ENCODE measurements at places on chromosomes 1 and 21.

GRCh38 chr1:112937495-112937894 is 18.5 kb downstream of the SLC16A1 start:
- peak; percentile 24 for DNase-seq

DNA sequence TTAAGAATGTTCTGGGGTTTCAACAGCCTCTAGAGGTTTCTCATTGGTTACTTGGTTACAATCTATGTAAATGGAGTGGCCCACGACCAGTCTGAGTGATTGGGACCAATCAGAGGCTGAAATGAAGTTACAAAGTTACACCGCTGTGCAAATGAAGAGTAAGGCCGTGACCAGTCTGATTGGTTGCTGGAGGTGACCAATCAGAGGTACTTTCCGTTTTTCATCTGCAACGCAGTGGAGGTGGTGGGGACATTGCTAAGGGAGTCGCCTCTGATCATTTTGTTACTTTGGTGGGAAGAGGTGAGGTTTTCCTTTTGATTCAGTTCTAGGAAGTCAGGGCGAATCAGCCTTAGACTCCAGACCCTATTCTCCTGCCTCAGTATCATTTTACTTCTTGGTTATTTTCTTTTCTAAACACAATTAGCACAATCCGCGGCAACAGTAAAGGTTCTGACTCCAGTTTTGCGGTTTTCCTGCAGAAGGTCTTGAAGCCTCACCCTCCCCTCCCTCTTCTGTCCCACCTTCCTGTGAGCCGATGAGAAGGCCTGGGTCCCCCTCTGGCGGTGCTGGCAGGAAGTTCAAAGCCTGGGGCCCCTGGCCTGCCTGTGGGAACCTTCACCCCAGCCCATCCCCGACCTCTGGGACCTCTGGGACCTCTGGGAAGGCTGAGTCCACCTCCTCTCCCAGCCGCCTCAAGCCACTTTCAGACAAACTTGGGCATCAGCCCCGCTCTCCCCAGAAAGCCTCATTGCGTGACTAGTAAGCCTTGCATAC is 38.7 kb upstream of the TTC34 start:
- no peak for DNase-seq

- DNase-seq: no peak
Observed at GRCh38 chr1:179917601-179918429, 35.7 kb downstream of the TOR1AIP1 start.

DNA sequence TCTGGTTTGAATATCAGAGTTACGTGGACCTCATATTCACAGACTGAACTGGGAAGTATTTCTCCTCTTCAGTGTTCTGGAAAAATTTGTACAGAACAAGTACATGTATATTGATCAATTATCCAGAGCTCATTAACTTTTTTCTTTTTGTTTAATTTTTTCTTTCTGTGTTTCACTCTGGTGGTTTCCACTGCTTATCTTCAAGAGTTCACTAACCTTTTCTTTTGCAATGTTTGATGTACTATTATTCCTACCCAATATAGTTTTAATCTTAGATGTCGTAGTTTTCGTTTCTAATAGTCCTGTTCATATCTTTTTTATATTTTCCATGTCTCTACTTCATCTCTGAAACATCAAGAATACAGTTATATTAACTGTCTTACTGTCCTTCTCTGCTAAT is 46.5 kb downstream of the TUT4 start:
- no peak for DNase-seq

DNA sequence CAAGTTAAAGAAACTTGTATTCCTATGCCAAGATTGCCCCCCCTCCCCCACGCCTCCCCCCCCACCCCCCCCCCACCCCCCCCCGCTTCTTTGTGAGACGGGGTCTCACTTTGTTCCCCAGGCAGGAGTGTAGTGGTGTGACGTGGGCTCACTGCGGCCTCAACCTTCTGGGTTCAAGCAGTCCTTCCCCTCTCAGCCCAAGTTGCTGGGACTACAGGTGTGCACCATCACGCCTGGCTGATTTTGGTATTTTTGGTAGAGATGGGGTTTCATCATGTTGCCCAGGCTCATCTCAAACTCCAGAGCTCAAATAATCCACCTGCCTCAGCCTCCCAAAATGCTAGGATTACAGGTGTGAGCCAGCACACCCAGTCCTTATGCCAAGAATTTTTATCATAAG is 136.6 kb downstream of the POU2F1 start:
- no peak for DNase-seq

GRCh38 chr1:59743324-59744091 is 71.2 kb upstream of the HOOK1 start:
- DNase-seq: no peak

DNA sequence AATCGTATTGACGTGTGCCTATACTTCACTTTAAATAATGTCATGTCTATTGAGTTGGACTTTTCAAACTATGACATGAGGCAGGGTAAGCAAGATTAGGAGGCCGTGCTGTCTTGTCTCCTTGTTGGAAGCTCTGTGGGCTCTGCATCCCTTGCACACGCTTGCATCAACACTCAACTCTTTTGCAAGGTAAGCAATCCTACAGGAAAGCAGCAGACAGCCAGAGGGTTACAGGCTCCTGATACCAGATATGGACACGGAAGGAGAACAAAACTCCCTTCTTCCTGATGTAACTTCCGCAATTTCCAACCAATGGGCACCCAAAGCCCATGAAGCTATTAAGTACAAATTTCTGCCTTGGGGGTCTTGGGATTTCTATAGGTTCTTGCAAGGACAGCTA is 1520.7 kb upstream of the B3GALT2 start:
- DNase-seq: no peak

DNA sequence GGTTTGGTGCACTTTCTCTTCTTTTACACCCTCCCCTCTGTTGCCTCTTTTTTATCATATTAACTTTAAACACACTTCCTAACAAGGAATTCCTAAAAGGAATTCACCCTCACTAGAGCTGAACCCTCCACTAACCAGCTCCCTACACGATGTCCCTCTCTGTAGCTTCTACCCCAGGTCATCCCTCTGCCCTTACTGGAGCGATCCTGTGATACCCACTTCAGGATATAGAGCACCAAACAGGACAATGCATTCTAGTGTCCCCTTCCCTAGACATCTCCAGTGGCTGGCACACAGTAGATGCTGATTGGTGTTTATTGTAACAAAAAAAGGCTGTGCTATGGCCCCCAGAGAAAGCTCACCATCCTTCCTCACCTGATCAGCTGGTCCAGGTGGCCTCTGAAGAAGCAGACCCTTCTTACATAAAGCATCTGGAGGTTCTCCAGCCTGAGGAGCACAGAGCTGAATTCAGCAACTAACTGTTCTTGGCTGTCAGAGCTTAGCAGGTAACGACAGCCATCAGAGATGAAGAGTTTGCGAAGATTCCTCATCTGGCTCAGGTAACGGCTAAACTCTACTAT is 1.4 kb downstream of the PRAMEF18 start:
- no peak for DNase-seq

DNA sequence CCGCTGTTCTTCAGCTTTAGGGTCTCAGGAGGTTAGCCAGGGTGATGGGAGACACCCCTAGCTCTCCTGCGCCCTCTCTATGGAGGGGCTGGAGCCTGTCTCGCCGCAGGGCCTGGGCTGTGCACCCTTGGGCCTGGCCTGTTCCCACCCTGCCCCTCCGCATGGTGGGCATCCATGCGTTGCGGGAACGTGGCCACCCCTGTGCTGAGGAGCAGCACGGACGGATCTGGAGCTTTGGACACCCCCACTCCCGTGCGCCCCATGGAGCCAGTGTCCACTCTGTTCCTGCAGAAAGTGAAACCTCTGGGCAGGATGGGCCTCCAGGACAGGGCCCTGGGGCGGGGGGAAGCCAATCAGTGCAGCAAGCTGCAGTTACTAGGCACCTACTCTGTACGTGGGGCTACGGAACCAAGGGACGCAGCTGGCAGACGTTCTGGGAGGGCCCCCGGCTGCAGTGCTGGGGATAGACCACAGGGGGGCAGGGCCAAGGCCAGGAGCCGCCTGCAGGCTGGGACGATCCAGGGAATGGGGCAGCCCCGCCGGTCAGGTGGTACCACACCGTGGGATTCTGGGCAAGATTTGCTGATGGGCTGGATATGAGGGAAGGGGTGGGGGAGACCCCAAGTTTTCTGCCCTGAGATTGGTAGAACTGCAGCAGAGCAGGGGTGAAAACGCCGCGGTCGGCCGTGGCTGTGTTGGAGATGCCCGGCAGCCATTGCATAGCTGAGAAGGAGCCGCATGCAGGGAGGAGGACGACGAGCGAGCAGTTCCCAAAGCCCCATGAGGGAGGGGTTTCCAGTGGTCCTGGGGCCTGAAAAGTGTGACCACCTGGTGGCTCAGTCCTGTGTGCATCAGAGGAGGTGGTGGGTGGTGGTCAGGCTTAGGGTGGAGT is 43.3 kb downstream of the TP73 start:
- peak; percentile 41 for DNase-seq

DNA sequence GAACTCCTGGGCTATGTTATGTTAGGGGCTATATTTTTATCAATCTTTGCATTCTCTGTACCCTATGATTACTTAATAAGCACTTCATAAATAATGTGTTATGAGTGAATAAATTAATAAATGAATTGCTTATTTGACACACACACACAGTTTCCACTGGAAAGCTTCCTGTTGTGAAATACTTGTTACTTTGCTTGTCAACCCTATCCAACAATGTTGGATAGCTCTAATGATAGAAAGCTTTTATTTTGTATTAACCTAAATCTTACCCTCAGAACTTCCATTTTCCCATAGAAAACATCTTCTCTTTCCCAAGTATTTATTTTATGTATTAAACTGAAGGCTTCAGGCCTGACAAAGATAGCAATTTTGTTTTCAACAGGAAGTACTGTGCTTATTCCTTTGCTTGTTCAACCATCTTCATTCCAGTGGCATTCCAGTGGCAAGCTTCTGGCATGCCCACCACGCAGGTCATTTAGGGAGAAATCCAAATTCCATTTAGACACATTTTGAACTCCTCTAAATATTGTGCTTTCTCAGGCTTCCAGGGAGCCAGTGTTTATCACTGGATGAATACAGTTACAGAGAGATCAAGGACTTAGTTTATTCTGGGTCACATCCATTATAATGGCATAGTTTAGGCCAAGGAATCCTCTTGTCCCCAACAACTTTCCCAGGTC is 134.4 kb downstream of the TGFB2 start:
- peak; percentile 86 for DNase-seq

- DNase-seq: no peak
Observed at GRCh38 chr1:60145771-60146170, 72.2 kb upstream of the C1orf87 start.

All from iris pigment epithelial cell (primary cell).